Stimulated activated memory B cell treated with anti-CD40 and anti-IgM and Interleukin-4, amounts not matched to agents 10 μg/mL and 1 μg/mL and 100 μg/mL, for 72 hours (primary cell): ENCODE measurements at places on chromosomes 16 and 17.
A peak's percentile ranks its signal among the peaks of the same experiment; 100 is the strongest.

GRCh38 chr16:46894036-46894672 lies 10.0 kb downstream of the GPT2 start:
- ATAC-seq = no peak

- no peak for ATAC-seq
Measured at GRCh38 chr16:31361201-31362110, 6.5 kb downstream of the ITGAX start.

DNA sequence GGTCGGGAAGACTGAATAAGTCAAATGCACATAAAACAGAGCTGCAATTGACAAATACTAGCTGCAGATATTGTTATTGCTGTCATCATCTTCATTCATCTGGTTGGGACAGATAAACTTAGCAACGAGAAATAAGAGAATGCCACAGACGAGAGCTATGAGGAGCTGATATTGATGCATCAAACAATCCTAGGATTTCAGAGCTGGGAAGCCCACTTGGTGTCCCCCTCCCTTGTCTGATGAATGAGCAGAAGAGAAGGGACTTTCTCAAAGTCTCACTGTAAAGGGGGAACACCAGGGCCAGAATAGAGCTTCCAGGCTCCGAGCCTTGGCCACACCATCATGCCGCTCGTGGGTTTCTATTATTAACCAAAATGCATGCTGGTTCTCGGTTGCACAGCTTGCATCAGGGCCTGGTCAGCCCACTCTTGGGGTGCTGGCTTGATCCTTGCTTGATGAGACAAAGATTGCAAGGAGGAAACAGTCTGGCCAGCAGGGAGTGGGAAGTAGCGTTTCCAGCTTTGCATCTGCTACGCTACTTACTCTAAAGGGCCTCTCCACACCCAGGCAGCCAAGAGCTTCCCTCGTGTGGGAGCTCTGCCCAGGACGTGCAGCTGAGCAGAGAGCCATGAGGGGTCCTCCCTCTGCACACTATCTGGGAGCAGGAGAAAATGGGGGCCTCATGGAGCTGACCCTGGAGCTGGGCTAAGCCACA lies 28.4 kb upstream of the EMP2 start:
- no peak for ATAC-seq

GRCh38 chr17:56121191-56122051 lies 31.9 kb upstream of the ANKFN1 start:
- ATAC-seq = no peak

DNA sequence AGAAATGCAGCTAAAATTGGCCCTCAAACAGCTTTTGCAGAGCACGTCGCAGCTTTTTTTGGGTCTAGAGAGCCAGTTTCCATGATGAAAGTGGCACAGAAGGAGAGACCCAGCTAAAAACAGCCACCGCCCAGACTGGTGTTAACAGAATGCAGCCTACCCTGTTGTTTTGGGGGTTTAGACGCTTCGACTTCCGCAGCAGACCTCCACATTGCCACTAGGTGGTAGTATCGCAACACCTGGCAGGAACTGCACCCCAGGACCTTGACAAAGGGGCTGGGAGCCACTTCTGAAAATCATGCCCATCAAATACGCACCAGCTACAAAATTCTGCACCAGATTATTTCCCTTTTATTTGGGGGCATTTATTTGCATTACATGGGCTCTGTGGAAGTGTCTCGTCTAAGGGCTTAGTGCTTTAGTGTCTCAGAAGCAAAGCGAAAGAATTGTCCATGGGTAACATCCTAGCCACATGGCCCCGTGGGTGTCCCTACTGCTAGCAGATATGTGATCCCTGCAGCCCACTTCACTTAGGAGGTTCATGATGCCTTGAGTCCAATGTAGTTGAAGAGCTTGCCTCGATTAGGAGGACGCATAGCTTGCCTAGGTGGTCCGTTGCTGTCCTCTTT lies 167.1 kb downstream of the HAPSTR1 start:
- ATAC-seq = peak; percentile 67

- ATAC-seq = no peak
Measured at GRCh38 chr16:59886021-59886420, 1151.9 kb upstream of the GOT2 start.

GRCh38 chr17:19308398-19308797 lies 54.1 kb downstream of the B9D1 start:
- ATAC-seq = no peak

DNA sequence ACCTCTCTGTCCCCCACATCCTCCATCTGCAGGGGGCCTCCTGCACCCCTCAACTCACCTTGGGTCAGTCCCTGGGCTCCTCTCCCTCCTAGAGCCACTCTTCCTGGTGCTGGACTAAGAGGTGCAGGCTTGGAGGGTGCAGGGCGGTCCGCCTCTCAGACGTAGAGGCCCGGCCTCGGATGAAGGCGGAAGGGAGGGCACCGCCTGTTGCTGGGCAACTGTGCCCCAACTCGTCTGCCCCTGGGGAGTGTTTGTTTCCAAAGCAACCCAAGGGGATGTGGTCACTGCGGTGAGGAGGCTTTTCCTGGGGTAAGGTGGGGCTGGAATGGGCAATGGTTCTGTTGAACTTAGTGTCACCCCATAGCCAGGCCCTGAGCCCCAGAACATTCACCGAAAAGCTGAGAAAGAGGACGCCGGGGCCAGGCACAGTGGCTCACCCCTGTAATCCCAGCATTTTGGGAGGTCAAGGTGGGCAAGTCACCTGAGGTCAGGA lies at the start of gene C16orf54:
TSS of gene C16orf54 (minus strand) at position 138 of the 493 bp plus-strand sequence. CDS start 1,039 bp downstream, outside the sequence.
- peak; percentile 95 for ATAC-seq

- no peak for ATAC-seq
Measured at GRCh38 chr16:67654403-67654911, 5.6 kb downstream of the ACD start.

DNA sequence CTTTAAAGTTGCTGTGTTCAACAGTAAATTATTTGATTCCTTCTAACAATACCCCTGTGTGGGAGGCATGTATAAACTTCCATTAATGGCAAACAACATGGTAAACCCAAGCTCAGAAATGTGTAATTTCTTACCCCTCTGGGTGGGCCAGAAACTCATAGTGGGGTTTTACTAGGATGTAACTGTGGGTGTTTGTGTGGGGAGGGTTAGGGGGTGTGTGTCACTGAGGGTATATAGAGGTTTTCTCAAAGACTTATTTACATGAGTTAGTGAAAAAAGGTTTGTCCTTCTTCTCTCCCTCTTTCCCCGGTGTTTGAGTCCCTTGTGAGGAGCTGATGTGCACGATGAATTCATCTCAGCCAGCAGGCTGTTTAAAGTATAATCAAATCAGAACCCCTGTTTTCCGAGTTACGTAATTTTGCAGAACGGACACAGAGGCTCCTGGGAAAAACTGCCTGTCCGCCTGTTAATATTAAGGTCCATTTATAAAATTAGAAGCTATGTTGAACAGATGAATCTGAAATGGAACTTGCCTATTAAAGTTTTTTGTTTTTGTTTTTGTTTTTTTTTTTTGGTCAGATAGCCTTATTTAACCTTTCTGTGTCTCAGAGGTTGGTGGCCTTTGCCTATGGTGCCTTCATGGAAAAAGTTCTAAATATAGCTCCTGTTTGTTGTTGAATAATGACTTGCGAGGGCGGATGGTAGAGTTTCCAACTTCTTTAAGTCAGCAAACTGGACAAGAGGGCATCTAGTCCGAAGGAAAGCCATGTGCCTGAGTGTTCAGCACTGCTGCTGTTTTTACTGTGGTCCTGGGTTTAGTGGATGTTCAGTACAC lies 73.3 kb downstream of the MSI2 start:
- no peak for ATAC-seq

GRCh38 chr17:5793899-5794298 lies 209.6 kb upstream of the NLRP1 start:
- no peak for ATAC-seq

DNA sequence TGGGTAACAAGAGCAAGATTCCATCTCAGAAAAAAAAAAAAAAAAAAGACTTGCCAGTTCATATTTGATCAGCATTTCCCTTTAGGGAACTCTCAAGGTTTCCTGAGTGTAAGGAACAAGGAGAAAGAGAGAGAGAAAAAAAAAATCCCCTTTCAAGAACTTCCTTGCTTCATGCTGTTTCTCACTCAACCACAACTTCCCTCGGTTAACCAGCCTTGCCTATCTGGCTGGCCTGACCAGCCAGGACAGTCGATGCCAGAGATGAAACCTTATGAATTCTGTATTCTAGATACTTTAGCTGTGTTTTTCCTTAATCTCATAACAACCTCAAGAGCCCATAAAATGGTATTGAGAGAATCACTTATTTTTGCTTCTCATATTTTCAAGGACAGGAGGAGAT lies 2.6 kb upstream of the N4BP1 start:
- no peak for ATAC-seq

DNA sequence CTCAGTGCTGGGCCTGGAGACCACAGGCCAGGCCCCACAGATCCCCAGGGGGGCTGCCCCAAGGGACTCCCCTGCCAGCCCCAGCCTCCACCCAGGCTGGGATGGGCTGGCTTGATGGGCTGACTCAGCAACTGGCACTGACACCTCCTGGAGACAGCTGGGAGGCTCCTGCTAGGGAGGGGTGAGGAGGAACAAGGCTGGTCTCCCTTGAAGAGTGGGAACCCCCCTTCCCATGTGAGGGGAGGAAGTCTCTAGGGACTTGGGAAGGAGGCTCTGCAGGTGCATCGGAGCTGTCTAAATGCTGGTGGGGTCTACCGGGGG lies 10.4 kb downstream of the NHERF1 start:
- peak; percentile 66 for ATAC-seq

DNA sequence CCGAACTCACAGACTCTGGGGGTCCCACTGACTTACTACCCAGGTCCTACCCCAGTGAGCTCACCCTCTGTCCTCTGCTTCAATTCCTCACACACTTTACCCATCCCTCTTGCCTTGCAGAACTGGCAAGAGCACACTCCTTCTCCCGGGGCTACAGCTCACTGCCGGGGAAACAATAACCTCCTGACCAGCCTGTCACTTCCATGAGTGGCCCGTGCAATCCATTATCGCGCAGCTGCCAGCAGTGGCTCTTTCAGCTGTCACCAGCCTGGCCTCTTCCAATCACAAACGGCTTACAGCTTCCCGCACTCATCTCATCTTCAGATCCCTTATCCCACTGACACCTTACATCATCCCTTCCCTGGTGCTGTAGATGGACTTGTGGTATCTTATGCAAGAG lies 79.5 kb downstream of the CPPED1 start:
- ATAC-seq = no peak

DNA sequence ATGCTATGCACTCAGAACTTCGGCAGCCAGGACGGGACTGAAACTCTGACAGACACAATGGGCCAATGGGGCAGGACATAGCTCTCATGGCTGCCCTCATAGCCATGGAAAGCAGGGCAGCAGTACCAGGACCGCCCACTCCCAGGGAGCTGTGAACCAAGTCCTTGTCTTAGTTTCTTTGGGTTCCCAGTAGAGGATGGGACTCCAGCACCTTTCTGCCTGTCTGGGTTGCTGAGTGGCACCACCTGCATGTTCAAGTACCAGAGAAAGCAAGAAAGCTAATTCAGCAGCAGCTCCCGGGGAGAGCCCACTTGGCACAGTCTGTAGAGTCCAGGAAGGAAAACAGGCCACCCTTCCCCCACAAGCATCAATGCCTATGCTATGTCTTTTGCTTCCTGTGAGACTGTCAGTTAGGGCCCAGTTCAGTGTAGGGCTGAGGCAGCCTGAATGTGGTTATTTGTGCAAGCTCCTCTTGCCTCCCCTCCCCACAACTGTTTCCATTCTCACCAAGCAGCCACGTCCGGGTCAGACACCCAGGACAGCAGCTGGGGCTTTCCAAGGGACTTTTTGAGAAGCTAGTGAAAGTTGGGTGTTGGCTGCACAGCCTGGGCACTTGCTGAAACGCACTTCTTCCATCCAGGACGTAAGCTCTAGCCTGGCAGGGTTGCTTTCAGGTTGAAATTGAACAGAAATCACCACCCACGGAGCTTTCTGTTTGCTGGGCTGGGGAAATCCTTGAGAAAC lies 7.8 kb downstream of the SUPT4H1 start:
- ATAC-seq = peak; percentile 96

DNA sequence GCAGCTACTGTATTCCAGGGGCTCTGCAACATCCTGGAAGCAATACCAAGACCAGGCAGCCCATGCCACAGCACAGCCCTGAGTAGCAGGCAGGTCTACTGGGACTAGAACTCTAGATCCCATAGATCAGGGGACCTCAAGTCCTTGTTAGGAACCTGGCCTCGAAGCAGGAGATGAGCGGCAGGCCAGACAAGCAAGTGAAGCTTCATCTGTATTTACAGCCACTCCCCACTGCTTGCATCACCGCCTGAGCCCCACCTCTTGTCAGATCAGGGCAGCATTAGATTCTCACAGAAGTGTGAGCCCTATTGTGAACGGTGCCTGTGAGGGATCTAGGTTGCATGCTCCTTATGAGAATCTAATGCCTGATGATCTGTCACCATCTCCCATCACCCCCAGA lies 295.7 kb upstream of the TNRC6C start:
- ATAC-seq = no peak

DNA sequence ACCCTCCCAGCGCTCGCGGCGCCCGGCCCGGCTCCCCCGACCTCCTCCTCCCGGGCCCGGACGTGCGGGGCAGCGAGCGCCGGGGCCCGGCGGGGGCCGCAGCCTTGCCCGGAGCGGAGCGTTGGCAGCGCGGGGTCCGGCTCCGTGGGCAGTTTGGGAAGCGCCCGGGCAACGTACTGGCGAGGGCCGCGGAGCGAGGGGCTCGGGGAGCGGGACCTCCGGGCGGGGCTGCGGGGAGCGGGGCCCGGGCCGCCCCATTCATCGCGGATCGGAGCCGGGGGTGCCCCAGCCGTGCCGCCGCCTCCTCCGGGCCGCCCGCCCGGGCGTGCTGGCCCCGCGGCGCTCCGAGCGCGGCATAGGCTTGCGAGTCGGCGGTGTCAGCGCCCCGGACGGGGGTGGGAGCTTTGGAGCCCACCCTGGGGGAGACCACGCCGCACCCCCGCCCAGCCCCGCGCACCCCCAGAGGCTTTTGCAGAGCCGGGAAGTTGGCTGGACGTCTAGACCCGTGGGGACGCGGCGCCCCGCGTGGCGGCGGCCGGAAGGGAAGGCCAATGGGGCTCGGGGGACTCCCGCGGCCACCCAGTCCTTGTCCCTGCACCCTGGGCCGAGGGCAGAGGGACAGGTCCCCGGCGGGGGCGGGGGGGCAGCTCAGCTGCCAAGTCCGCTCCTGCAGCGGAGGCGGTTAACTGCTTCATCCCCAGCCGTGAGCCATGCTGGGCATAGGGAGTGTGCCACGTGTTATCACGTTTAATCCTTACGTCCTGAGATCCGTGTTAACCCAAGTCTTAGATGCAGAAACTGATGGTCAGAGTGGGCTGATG lies 852 bp downstream of the ZNF469 start:
- peak; percentile 21 for ATAC-seq

DNA sequence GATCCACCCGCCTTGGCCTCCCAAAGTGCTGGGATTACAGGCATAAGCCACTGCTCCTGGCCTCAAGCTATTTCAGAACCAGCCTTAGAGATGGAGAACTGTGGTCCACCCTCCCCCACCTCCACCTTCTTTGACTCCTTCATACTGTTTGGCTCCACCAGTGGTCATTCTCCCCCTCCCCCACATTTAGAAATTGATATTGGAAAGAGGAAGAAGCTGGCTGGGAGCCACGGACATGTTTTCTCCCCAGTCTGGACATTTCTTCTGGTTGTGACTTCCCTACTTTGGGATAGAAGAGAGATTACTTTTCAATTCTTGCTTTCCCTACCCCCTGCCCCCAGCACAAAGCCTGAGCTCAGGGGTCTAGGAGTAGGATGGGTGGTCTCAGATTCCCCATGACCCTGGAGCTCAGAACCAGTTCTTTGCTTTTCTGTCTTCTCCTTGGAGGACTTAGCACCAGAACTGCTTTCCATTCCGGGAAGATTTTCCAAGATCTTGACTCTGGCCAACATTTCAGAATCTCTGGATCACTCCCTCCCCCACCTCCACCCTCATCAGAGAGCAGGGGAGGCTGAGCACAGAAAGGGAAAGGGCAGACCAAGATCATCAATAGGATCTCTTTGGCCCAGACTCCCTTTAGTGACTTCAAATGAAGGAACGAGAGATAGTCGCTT lies 16.3 kb downstream of the CAVIN1 start:
- ATAC-seq = no peak

- no peak for ATAC-seq
Measured at GRCh38 chr17:78611607-78612006, 34.4 kb upstream of the DNAH17 start.
